ENCODE measurements at places on chromosomes 6 and 20.

- DNase-seq: no peak
Measured at GRCh38 chr6:19851241-19852089, 14.3 kb downstream of the ID4 start.

GRCh38 chr20:11906626-11907480, 10.8 kb upstream of the BTBD3 start:
- DNase-seq: no peak

GRCh38 chr6:11330413-11330760, 97.9 kb upstream of the NEDD9 start:
- DNase-seq: peak; percentile 69

GRCh38 chr6:142718667-142719191, 226.2 kb downstream of the HIVEP2 start:
- no peak for DNase-seq

DNA sequence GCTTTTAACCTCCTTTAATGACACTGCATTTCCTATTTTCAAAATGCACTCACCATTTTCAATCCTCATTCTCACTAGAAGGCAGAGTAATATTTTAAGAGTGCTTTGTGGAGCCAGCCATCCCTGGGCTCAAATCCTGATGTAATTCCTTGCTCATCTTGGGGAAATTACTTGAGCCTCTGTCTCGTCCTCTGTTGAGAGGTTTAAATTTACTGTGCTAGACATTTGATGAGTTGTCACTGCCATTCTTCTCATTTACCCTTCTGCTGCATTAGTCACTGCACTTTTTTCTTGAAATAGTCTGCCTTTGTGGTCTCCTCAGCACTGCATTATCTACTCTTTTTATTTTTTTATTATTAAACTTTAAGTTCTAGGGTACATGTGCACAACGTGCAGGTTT, 150.0 kb upstream of the HDDC2 start:
- DNase-seq: no peak

GRCh38 chr20:5504061-5504739, 187.4 kb upstream of the PROKR2 start:
- peak; percentile 4 for DNase-seq

DNA sequence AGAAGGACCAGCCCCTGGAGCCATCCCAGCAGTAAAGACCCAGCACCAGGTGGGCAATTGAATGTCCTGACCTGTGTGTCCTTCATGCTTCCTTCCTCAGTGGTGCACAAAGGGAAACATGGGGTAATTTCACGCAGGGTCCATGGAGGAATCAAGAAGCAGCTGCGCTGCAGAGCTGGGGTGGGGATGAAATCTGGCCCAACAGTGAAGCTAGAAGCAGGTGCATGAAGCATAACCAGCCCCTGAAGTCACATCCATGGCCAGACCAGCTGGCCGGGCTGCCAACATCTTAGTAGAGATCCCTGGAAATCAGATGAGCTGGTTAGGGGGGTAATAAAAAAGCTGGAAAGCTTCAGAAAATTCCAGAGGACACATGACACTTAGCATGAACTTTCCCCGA, 646.7 kb upstream of the DEFB115 start:
- no peak for DNase-seq

All from inflammatory macrophage treated with lipopolysaccharide for 1 hour (primary cell).